ENCODE measurements at places on chromosomes 5 and 9. TPM values are rescaled to one million over a fixed set of nuclear protein-coding genes. Genes with fewer than 3 reads are reported as not detected.

GRCh38 chr5:119315516-119315949 lies 40.3 kb upstream of the TNFAIP8 start:
- peak; percentile 79 for DNase-seq
- no peaks in the 10 kb centered on the region for H3K27me3 ChIP-seq
- no peaks in the 10 kb centered on the region for H3K36me3 ChIP-seq
- H3K4me1 ChIP-seq, result peaks cover 8% of the 10 kb centered on the region
- H3K4me3 ChIP-seq, result no peak overlapping the region

OLFM1 gene
- under 0.01 TPM for total RNA-seq

GRCh38 chr5:179263391-179264052 lies 81.7 kb downstream of the ADAMTS2 start:
- peak; percentile 81 for DNase-seq
- peaks cover 52% of the 10 kb centered on the region for H3K4me1 ChIP-seq
- H3K27me3 ChIP-seq, result no peaks in the 10 kb centered on the region
- peak overlapping the region; percentile 99 for H3K27ac ChIP-seq
- H3K36me3 ChIP-seq, result peaks cover 26% of the 10 kb centered on the region
- no peak overlapping the region for H3K4me3 ChIP-seq

DNA sequence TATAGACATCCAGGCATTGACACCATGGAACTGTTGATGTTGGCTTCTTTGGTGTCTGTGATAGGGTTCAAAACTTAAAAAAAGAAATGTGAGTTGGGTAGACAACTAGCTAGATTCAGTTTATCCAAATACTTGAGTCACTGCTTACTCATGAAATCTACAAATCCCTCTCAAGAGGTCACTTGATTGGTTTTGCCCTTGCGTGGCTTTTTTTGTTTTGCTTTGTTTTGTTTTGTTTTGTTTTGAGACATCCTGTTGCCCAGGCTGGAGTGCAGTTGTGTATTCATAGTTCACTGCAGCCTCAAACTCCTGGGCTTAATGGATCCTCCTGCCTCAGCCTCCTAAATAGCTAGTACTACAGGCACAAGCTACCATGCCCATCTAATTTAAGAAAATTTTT lies 10.5 kb upstream of the ENTREP1 start:
- H3K27ac ChIP-seq, result no peak overlapping the region
- no peak for DNase-seq
- H3K27me3 ChIP-seq, result peaks cover 9% of the 10 kb centered on the region
- no peak overlapping the region for H3K4me3 ChIP-seq
- no peaks in the 10 kb centered on the region for H3K36me3 ChIP-seq

C8G gene
- not detected for total RNA-seq

- no peak overlapping the region for H3K27ac ChIP-seq
- H3K36me3 ChIP-seq, result no peaks in the 10 kb centered on the region
- no peak for DNase-seq
Measured at GRCh38 chr5:107916731-107917725, 246.3 kb upstream of the EFNA5 start.

NME5 gene
- total RNA-seq, result 5.9 TPM

SURF1 gene
- total RNA-seq, result 21.0 TPM

- H3K4me1 ChIP-seq, result no peaks in the 10 kb centered on the region
- H3K27me3 ChIP-seq, result peaks cover 7% of the 10 kb centered on the region
- no peak for DNase-seq
- H3K27ac ChIP-seq, result no peak overlapping the region
- H3K36me3 ChIP-seq, result no peaks in the 10 kb centered on the region
Measured at GRCh38 chr9:81476813-81477490, 212.4 kb downstream of the TLE1 start.

NSG2 gene
- total RNA-seq, result not detected

GKAP1 gene
- 1.5 TPM for total RNA-seq

NADK2 gene
- 44.8 TPM for total RNA-seq
